ENCODE measurements at places on chromosomes 16 and 17.

GRCh38 chr17:55432358-55433028 lies 10.9 kb upstream of the MMD start:
- DNase-seq = no peak

DNA sequence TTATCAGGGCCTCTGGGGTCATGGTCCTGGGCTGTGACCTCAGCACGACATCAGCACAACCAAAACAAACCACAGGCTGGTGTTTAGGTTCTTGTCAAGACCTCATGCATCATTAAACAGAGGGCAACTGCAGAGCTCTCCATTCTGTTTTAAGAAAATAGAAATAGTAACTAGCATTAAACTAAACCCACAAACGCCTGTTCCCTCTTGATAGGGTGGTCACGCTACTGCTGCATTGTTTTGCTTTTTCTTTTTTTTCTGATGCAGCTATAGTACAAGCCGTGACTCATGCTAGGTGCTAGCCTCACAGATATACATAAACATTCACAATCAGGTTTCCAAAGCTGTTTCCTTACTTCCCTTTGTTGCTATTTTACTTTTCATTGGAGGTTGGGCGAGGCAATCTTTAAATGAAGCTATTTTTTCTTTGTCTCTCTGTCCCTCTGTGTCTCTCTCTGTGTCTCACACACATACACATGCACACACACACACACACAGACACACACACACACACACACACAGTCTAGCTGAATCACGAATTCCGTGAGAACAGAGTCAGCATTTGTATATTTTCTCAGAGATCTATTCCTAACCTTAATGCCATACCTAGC lies 310.3 kb downstream of the CDH13 start:
- DNase-seq = no peak

- DNase-seq = no peak
Measured at GRCh38 chr16:87880117-87880696, 10.9 kb upstream of the SLC7A5 start.

DNA sequence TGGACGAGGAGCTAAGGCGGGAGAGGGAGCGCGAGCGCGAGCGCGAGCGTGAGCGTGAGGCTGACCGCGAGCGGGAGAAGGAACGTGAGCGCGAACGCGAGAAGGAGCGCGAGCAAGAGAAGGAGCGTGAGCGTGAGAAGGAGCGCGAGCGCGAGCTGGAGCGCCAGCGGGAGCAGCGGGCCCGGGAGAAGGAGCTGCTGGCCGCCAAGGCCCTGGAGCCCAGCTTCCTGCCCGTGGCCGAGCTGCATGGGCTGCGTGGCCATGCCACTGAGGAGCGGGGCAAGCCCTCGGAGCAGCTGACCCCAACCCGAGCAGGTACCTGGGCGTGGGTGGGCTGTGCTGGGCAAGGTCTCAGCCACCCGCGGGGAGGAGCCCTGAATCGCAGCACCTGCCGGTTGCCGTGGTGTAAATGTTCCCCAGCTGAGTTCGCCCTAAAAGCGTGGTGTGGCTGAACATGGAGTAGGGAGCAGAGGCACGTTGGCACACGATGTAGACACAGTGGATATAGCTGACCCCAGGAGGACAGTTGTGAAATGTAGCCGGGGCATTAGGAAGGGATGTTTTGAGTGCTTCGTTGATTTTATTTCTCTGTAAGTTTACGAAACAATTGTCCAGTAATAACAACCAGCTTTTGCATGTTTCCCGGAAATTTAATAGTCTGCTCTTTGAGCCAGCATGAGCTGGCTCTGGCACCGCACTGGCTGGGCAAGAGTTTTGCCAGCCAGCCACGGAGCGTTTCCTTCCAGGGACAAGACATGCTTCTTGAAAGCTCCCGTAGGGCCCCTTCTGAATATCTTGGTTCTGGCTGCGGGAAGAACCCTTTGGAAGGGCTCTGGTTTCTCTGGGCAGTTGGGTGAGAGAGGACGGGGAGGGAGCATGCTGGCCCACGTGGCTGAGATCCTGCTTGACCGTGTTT lies 32.1 kb downstream of the GINS2 start:
- DNase-seq = peak; percentile 55

DNA sequence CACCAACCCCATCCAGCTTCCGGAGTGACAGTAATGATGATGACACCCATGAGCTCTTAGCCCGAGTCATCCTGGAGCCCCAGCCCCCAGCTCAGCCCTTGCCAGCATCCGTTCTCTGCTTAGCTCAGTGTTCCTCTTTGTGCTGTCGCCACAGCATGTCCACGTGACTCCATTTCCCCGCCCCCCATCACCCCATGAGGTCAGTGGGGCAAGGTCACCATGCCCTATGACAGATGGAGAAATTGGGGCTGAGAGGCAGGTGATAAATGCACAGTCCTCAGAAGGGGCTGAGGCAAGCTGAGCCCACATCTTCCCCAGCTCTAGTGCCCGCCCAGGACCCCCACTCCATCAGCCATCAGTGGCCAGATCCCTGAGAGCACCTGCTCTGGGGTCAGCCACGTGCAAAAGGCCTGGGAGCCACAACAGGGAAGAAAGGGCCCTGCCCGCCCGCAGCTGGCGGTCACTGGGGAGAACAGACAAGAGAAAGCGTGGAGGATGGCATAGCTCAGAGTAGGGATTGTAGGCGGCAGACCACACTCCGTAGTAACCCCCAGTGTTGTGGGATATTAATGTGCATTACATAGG lies 17.1 kb downstream of the ITGB4 start:
- peak; percentile 70 for DNase-seq

DNA sequence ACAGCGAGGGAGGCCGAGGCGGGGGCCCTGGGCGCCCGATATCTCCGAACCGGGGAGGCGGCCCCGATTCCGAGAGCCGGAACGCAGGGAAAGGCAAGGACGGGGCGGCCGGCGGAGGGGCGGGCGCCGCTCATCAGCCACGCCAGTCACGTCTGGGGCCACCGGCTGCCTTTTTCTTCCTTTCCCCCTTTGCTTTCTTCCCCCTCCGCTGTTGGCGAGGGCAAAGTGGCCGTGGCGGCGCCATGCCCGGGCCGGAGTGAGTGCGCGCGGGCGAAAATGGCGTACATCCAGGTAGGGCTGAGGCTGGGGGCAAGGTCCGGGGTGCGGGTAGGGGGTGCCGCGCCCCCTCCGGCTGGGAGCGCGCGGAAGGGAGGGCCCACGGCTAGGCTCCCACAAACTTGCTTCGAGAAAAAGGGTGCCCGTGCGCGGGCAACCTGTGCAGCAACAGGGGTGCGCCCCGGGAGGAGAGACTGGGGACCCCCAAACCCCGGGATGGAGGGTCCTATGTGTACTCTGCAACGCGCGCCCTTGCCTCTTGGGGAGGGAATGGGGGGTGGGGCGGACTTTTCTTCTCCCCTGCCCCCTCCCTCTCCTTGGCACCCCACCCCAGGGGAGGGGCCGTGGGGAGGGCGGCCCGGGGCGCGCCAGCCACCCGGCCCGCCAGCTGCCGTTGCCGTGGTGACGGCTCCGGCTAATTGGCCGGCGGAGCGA lies 486 bp downstream of the SYT17 start:
- DNase-seq = peak; percentile 26

GRCh38 chr17:18309202-18309601 lies 5.6 kb downstream of the TOP3A start:
- no peak for DNase-seq

DNA sequence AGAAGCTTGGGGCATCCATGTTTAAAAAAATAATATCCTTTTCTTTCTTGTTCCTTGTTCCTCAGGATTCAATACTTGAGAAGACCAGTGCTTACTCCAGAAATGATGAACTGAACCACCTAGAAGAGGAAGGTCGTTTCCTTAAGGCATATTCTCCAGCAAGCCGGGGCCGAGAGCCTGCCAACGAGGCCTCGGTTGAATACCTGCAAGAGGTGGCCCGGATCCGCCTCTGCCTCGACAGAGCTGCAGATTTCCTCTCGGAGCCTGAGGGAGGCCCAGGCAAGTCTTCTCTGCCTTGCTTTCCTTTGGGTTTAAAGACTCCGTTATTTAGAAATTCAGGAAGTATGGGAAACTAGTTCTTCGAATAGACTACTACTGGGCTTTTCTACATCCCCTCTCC lies 42.5 kb upstream of the ENDOV start:
- no peak for DNase-seq

GRCh38 chr16:70416748-70417616 lies 21.9 kb downstream of the ST3GAL2 start:
- no peak for DNase-seq

GRCh38 chr17:44147812-44148211 lies 6.1 kb downstream of the HROB start:
- DNase-seq = no peak

DNA sequence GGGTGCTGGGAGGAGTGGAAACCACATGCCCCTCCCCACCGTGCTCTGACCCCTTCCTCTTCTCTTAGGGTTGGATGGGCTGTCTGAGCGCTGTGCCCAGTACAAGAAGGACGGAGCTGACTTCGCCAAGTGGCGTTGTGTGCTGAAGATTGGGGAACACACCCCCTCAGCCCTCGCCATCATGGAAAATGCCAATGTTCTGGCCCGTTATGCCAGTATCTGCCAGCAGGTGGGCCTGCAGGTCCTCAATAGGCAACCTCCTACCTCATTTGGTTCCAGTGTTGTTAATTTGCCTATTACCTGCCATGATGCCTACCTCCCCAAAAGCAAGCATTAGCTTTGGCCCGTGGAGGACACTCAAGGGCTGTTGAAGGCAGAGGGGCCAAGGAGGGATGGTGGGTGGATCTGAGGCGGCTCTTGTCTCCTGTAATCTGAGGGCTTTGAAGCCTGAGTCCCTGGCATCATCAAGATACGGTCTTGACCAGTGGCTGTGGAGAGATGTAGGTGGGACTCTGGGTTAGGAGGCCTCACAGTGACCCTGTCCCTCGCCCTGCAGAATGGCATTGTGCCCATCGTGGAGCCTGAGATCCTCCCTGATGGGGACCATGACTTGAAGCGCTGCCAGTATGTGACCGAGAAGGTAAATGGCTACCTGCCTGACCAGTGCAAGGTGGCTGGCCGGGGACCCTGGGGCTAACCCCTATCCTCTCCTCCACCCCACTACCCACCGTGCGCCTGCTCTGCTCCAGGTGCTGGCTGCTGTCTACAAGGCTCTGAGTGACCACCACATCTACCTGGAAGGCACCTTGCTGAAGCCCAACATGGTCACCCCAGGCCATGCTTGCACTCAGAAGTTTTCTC lies 3.4 kb downstream of the ALDOA start:
- DNase-seq = no peak

DNA sequence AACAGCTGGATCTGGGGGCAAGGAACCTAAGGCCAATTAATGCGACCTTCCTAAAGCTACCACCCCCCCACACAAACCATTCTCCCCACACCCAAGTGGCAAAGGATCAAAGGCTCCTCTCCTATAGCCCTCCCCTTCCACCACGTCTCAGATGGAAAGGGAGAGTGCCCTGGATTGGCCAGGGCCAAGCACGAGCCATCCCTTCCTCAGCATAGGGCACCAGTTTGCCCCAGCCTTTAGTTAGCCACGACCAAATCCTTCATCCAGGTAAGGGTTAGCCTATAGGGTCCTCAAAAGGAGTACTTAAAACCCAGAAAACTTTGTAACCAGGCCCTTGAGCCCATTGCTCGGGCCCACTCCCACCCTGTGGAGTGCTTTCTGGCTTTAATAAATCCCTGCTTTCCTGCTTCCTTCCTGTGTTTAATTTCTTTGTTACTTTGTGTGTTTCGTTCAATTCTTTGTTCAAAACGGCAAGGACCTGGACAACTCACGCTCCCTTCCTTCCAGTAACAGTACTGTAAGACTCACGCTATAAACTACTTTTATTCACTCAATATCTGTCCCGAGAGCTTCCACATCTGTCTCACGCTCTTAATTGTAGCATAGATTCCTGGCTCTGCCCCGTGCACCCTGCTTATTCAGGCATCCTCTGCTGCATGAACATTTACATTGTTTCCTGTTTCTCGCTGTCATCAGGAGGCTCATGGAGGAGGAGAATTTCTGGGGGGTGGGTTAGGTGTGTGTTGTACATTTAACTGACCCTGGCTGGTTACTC lies 62.3 kb downstream of the TNFRSF13B start:
- DNase-seq = no peak

DNA sequence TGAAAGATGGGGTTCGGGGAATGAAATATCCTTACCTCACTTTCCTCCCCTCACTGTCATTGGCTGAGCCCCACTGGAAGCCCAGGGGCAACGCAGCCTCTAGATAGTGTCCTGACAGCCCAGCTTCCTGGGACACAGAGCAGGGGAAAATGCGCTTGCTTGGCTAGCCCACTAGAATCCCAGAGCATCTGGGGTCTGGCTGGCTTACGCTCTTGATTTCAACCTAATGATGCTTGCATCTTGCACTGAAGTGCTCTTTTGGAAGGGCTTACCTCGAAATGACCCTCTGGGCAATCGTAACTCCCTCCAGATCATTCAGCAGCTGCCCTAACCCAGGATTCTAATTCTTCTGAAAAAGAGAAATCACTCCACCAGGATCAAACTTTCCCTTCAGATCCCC lies 147.6 kb downstream of the SOX9 start:
- no peak for DNase-seq

DNA sequence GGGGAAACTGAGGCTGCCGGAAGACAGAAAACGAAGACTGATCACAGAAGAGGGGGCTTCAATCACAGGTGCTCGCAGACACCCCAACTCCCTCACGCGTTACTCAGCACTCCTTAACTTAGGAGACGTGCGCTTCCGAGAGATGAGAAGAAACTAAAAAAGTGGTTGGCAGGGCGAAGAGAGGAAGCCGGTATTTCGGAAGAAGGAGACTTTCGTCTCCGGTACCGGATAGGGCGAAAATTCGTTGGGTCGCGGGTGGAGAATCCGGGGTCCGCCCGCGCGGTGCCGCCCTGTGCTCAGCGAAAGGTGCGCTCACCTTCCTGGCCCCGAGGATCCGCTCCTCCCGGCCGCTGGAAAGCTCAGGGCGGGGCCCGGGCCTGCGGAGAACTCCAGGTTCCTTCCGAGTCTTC lies 917 bp upstream of the TBX2 start:
- DNase-seq = no peak

- DNase-seq = peak; percentile 57
Measured at GRCh38 chr17:45221081-45222013, at the start of gene FMNL1. FMNL1 (plus strand) TSS chr17:45221885; CDS start chr17:45222125, 240 bp downstream.

GRCh38 chr17:29707212-29707571 lies 84.5 kb upstream of the CORO6 start:
- no peak for DNase-seq

- DNase-seq = no peak
Measured at GRCh38 chr16:53061701-53062159, 6.9 kb downstream of the CHD9 start.

DNA sequence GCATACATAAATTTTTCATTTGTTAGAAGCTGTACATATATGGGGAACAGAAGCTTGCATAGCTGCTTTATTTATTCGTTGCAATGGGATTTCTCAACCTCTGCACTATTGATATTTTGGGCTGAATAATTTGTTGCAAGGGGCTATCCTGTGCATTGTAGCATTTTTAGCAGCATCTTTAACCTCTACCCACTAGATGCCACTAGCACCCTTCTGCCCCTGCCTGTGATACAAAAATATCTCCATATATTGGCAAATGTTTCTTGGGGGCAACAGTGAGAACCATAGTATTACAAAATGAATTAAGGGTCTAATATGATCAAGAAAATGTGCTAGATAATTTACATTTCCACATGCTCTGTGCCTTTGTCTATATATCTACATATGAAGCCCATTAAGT lies 1401.0 kb downstream of the CDH11 start:
- DNase-seq = no peak

All from MG63 (cell line).